Lower lobe of right lung (tissue), 2 donors: ENCODE measurements at places on chromosomes 5 and 9. TPM values are rescaled to one million over a fixed set of nuclear protein-coding genes. Genes with fewer than 3 reads are reported as not detected.

GRCh38 chr5:29942089-29942488 is 1251.4 kb upstream of the CDH6 start:
- DNase-seq = no peak
- no peak overlapping the region for H3K27ac ChIP-seq
- no peak overlapping the region for H3K4me3 ChIP-seq
- H3K27me3 ChIP-seq = no peaks in the 10 kb centered on the region

DNA sequence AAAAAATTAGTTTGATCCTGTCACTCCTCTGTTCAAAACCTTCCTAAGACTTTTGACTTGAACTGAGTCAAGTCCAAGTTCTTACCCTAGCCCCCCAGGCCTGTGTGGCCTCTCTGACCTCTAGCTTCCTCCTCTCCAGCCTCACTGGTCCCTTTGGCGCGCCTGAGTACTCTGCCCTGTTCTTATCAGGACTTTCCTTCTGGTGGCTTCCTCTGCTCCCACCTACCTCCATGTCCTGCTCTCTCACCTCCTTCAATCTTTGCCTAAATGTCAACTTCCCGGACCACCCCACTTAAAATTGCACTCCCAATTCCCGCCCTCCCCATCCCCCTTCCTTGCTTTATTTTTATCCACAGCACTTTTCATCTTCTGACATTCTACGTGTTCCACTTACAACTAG is 526.1 kb upstream of the KLF4 start:
- H3K36me3 ChIP-seq = no peaks in the 10 kb centered on the region
- H3K27me3 ChIP-seq = no peaks in the 10 kb centered on the region
- DNase-seq = no peak
- no peaks in the 10 kb centered on the region for H3K4me1 ChIP-seq
- no peak overlapping the region for H3K4me3 ChIP-seq

GRCh38 chr9:124749781-124750180 is 21.3 kb downstream of the NR6A1 start:
- no peaks in the 10 kb centered on the region for H3K4me1 ChIP-seq
- H3K27ac ChIP-seq = no peak overlapping the region
- H3K4me3 ChIP-seq = no peak overlapping the region
- H3K36me3 ChIP-seq = no peaks in the 10 kb centered on the region
- no peak for DNase-seq
- no peaks in the 10 kb centered on the region for H3K27me3 ChIP-seq

Gene CSNK1G3
- total RNA-seq = 35.2 TPM

Gene HTR4
- total RNA-seq = not detected

Gene LHFPL2
- total RNA-seq = 40.6 TPM

Gene ACTBL2
- not detected for total RNA-seq

DNA sequence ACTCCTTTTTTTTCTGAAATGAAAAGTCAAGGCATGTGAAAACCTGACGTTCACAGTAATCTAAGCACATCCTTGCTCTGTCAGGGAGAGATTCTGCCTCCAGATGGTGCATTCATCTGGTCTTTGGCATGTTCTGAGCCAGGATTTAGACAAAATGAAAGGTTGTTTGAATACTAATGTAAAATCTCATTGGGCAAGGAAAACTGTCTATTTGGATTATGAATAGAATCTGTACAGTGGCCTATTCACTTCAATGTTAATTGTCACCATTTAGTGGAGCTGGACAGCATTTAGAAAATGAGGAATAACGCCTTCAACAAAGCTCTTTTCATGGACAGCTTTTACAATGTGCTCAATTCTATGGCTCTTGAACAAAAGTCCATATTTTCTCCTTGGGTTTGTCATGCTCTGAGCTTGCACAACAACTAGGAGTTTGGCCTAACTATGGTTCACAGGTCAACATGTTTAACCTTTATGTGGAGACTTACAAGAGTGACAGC is 28.9 kb downstream of the ARHGEF28 start:
- peaks cover 10% of the 10 kb centered on the region for H3K4me1 ChIP-seq
- H3K36me3 ChIP-seq = no peaks in the 10 kb centered on the region
- no peak overlapping the region for H3K27ac ChIP-seq
- DNase-seq = no peak

Gene OR5C1
- not detected for total RNA-seq

Gene ROR2
- 3.8 TPM for total RNA-seq

Gene IFNA21
- not detected for total RNA-seq

DNA sequence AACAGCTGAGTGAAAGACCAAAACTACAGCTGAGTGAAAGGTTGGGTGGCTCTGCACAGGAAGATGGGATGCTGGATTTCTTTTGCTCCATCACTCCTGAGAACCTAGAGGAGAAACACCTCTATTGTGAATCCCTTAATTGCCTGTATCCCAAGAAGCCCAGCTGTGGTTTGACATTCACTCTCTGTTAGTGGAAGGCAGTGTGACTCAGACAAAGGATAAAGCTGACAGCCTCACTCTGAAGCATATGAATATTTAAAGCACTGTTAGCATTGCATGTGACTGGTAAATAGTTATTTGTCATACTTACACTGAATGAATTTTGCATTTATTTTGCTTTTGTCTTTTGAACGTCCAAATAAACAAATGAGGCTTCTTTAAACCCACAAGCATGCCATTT is 367.1 kb upstream of the RIOK2 start:
- no peak overlapping the region for H3K27ac ChIP-seq
- no peaks in the 10 kb centered on the region for H3K36me3 ChIP-seq
- no peak for DNase-seq
- H3K4me3 ChIP-seq = no peak overlapping the region

- no peak overlapping the region for H3K4me3 ChIP-seq
- no peak for DNase-seq
Observed at GRCh38 chr9:110187126-110187525, 20.8 kb downstream of the C9orf152 start.

- no peaks in the 10 kb centered on the region for H3K4me1 ChIP-seq
- DNase-seq = no peak
- H3K36me3 ChIP-seq = no peaks in the 10 kb centered on the region
- H3K27me3 ChIP-seq = no peaks in the 10 kb centered on the region
Observed at GRCh38 chr5:8729437-8729836, 816.4 kb downstream of the SEMA5A start.
